NCI-H2029 treated with DMSO at 0.1 percent for 48 hours (cell line): ENCODE measurements at places on chromosomes 16 and 17.

DNA sequence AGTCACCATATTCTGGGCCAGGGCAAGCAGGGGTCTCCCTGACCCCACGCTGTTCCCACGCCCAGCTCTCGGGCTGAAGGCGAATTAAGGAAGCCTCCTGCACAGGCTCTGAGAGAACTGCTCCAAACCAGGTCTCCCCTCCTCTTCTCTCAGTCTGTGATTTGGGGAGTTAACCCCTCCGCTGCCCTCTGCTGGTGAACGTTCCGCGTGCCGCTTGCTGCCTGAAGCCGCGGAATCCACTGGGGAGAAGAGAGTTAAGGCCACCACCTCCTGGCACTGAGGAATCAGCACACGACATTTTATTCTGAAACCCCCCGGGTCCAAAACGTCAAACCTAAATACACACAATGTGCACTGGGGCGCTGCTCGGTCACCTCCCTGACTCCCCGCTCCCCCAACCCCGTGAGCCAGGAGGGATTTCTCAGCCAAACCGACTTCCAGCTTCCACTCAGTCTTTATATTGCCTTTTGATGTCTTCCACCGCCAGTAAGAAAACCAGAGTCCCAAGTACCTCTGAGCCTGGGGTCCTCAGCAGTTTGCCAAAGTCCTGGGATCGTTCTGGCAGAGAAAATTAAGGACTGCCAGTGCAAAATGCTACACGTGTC lies 54.4 kb upstream of the RCVRN start:
- DNase-seq = no peak

- DNase-seq = peak; percentile 64
Measured at GRCh38 chr16:19874851-19875546, 9.6 kb downstream of the GPRC5B start.

GRCh38 chr17:47291242-47291873 lies 32.4 kb upstream of the EFCAB13 start:
- no peak for DNase-seq

GRCh38 chr17:35660902-35661301 lies 70.5 kb upstream of the RASL10B start:
- no peak for DNase-seq

GRCh38 chr16:28139530-28139929 lies 72.2 kb downstream of the XPO6 start:
- no peak for DNase-seq

GRCh38 chr17:50499721-50500120 lies 8.5 kb upstream of the MYCBPAP start:
- DNase-seq = no peak

DNA sequence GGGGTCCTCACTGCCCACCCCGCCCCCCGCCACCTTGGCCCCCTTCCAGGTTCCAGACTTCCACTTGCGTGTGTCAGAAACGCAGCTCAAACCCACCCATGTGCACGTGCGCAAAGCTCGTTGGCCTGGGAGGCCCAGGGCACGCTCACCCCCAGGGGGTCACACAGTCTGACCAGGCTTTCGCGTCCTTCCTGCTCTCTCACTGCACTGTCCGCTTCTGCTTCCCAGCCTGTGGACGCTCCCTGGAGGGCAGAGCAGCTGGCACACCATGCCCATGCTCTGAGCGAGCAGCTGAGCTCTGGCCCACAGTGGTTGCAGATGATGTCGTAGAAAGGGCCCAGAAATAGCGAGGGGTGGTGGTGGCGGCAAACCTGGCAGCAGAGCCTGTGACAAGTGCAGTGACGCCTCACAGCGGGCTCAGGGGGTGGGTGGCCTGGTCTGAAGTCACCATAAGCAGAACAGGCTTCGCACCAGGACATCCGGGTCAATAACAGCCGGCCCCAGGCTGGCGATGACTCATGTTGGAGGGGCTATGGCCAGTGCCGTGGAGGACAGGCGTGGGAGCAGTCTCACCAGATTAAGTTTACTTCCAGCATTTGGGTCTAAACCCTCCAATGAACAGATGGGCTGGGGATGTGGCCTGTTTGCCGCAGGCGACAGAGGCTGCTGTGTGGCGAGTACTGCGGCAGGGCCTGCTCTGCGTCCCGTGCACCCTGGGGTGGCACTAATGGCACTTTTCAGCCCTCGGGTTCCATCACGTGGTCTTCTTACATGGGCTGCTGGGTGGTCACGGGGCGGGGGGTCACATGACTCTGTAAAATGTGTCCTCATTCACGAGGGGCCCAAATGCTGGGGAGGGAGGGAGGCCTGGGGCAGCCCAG lies 49.0 kb downstream of the NT5M start:
- no peak for DNase-seq

- DNase-seq = no peak
Measured at GRCh38 chr16:68643847-68644246, 1.3 kb upstream of the CDH3 start.

GRCh38 chr16:57527027-57527426 lies 9.3 kb downstream of the CCDC102A start:
- no peak for DNase-seq

DNA sequence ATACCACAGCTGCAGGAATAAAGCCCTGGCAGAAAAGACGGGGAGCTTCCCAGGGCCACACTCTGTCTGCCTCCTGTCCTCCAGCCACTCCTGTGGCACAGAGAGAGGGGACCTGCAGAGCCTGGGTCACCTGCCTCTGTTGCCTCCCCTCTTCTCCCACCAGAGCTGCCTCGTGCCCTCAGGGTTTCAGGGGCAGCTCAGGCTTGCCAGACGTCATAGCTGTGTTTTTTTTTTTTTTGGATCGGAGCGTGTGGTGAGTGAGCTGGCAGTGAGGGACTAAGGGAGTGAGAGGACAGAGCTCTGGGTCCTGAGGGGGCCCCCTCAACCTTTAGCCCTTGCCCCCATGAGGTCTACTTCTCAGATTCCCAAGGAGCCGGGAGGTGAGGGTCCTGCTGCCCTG lies 2.1 kb downstream of the PIK3R6 start:
- no peak for DNase-seq

DNA sequence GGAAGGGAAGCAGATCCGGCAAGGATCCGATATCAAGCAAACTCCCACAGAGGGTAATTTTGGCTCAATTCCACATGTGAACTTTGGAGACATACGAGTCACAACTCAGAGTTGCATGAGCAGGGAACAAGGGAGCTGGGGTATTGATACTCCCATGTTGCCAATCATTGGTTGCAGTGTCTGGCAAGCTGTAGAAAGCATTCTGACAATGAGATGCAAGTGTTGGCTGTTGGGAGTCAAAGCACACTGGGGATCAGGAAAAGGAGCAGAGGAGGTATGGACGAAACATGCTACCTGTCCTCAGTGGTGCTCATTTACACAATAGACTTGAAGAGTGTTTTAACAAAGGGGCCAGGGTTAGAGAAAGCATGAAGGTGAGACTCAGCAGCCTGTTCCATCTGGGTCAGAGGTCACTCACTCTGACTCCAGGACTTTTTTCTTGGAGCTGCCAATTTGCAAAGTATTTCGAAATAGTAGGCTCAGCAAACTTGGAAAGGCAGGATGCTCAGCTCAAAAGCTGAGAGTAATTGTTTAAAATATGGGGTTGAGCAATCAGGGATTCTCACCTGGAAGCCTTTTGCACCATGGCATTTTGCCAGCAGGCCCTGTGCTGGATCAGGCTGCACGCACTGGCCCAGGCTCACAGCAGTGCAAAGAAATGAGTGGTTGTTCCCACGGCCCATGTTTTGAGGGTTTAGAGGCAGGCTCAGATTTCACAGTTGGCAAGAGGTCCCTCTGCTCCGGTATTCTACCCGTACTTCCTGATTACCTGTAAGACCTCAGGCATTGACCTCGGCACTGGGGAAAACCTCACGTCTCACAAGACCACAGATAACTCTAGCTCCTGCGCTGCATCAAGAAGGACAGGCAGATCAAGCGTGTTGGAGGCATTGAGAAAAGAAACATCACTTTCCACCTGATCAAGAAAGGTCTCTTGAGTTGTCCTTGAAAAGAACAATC lies 17.6 kb upstream of the NKD1 start:
- no peak for DNase-seq
